Stimulated activated CD8-positive, alpha-beta memory T cell treated with anti-CD3 and anti-CD28 coated beads, Interleukin-4, amount 100 ng/mL, for 4 hours (primary cell): ENCODE measurements at places on chromosomes 2 and 18.
A peak's percentile ranks its signal among the peaks of the same experiment; 100 is the strongest.

- no peak for DNase-seq
Observed at GRCh38 chr2:188425266-188425665, 133.6 kb downstream of the GULP1 start.

DNA sequence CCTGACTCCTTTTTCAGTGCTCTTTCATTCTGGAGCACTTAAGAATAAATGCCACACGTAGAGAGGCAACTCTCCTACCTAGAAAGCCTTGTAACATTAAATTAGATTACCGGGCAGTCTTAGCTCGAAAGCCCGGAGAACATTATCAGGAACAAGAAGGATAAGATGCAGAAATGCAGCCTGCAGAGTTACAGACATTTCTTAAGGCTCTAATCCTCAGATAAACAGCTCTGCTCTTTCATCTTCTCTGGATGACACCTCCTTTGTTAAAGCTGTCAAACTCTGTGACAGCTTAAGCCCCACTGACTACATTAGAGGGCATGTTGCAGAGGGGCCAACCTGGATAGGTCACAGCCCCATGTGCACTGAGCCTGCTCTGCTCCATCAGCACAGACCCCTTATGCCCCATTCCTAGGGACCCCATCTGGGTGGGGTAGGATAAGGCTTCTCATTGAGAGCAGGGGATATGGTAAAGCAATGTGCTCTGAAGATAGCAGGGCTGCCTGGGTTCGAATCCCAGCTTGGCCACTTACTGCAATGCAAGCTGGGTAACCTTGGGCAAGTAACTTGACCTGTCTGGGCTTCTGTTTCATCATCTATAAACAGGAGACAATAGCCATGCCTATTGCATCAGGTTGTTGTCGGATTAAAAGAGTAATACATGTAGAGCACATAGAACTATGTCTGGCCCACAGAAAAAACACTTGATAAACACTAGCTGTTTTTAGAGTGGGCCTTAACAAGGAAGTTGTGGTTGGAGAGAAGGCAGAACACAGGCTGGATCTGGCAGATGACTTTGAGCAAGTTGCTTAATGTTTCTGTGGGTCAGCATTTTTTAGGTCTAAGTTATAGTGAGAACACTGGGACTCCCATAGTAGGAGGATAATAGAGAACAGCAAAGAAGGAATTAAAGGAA, 111.4 kb downstream of the THNSL2 start:
- no peak for DNase-seq

DNA sequence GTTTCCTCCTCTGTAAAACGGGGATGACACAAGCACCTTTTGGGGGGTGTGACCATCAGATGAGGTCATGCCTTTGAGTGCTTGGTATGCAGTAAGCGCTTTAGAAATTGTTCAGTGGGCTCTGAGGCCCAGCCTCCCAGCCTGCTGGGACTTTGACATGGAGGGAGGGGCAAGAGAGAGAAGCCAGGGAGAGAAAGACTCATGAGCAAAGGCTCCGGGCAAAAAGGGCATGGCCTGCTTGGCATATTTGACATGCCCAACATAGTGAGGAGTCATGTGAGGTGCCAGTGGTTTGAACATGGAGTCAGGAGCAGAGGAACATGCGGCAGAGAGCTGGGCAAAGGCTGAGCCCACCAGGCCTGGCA, 14.0 kb downstream of the TNS1 start:
- DNase-seq, result no peak

DNA sequence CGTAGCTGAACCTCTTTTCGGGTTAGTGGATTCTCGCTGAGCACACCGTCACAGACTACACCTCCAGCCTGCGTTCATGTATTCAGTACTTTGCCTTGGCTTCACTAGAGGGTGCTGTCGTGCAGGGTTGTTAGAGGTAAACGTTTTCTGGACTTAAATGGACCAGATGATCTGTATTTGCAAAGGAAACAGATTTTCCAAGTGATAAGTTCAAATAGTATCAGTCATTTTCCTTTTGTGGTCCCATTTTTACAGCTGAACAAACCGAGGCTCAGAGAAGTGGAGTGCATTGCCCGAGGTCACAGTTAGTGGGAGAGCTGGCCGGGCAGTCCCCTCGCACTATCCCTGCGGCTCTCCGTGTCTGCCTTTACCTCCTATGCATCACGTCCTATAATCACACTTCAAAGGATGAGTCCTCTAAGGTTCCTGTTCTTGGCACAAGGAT, 125.9 kb downstream of the MAP4K4 start:
- DNase-seq, result peak; percentile 44

DNA sequence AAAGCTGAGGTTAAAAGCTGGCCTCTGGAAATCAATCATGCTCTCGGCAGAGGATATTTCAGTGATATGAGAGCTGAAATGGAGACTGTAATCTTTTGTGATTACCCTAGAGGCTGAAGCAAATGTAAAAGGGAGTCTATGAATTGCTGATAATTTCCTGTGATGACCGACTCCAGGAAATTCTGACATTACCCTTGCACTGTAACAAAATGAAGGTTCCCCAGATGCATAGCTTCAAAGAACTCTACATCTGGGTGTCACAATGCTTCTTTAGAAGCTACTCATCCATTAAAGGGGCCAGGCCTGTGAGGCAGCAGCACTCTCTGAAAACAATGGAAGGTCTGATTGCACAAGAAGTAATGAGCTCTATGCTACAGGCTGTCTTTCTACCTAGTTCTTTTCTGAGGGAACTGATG, 268.2 kb upstream of the SESTD1 start:
- DNase-seq, result no peak

GRCh38 chr2:233839447-233839820, 14.9 kb downstream of the HJURP start:
- no peak for DNase-seq

- no peak for DNase-seq
Observed at GRCh38 chr18:48184118-48184517, 225.1 kb downstream of the ZBTB7C start.

- DNase-seq, result no peak
Observed at GRCh38 chr18:14768241-14768640, 20.3 kb downstream of the ANKRD30B start.

DNA sequence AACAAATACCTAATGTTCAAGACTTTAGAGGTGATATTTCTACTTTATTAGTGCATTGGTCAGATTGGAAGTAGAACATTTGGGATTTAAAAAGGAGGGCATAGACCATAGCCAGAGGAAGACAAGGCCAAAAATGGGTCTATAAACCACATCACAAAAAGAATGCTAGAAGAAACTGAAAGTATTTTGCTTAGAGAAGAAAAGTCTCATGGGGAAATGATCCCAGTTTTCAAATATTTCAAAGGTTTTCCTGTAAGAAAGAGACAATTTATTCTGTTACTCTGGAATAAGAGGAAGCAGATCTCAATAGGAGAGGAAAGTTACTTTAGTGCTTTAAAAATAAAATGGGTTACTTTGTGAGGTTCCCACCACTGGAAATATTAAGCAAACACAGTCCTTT, 341.4 kb downstream of the TNS1 start:
- no peak for DNase-seq

DNA sequence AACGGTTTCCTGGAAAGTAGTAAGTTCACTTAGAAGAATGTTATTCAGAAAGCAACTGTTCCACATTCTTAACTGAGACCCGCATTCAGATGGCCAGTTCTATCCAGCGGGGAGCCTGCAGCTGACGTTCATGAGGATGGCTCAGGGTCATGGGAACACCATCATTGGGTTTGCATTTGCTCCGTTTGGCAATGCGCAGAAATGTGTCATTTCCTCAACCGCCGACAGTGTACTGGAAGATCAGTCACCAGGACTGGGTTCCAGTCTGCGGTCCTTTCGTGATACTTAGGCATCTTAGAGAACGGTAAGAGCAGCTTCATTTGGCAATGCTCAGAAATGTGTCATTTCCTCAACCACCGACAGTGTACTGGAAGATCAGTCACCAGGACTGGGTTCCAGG, 104.0 kb downstream of the DNER start:
- DNase-seq, result no peak

- no peak for DNase-seq
Observed at GRCh38 chr2:162317861-162318327, 590 bp downstream of the IFIH1 start.

DNA sequence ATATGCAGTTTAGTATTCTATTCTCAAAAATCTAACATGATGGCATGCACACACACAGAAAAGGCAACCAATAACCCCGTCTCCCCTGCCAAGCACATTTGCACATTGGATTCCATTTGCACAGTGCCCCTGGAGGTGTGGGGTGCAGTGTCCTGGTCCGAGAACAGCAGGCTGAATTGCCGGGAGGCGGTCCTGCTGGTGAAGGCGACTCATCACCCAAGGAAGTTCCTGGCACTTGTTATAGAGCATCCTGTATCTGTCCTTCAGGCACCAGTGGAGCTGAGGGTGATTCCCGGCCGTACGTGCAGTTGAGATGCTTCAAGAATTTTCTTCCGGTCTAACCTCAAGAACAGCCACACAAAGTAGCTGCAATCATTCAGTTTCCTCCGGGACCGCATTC, 73.0 kb upstream of the RAB12 start:
- no peak for DNase-seq

GRCh38 chr2:151403914-151404313, 5.8 kb upstream of the RIF1 start:
- DNase-seq, result no peak

DNA sequence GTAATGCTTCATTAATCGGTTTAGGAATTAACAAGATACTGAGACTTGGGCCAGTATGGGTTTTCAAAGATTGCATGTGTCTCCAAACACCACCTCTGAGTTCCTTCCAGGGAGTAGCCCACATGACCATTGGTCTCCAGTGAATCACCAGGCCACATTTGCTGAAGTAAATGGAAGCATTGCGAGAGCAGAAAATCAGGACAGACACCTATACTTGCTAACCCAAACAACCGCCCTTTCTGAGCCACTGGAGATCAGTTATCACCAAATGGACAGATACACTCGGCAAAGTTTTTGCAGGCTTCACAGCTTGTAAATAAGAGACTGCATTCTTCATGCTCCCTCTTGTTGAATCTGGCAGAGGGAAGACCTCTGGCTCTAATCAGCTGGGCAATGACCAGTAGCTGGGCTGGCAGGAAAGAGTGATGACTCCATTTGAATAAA, 40.9 kb downstream of the GATA6 start:
- DNase-seq, result no peak

GRCh38 chr2:18626256-18626668, 36.9 kb upstream of the NT5C1B start:
- no peak for DNase-seq

DNA sequence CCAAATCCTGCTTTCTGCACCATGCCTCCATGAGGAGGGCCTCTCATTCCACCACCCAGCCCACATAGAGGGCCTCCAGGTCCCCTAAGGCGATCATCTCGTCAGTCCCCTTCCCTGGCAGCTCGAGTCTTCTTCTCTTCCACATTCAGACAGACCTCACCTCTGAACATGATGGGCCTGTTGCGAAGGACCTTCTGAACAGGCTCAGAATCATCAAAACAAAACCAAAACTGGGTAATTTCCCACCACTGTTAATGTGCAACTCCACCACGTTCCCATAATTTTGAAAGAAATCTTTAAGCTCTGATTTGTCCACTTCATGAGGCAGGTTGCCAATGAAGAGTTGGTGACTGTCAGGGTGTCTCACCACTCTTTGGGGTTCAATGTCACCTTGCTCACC, 20.4 kb downstream of the ZRANB3 start:
- no peak for DNase-seq

DNA sequence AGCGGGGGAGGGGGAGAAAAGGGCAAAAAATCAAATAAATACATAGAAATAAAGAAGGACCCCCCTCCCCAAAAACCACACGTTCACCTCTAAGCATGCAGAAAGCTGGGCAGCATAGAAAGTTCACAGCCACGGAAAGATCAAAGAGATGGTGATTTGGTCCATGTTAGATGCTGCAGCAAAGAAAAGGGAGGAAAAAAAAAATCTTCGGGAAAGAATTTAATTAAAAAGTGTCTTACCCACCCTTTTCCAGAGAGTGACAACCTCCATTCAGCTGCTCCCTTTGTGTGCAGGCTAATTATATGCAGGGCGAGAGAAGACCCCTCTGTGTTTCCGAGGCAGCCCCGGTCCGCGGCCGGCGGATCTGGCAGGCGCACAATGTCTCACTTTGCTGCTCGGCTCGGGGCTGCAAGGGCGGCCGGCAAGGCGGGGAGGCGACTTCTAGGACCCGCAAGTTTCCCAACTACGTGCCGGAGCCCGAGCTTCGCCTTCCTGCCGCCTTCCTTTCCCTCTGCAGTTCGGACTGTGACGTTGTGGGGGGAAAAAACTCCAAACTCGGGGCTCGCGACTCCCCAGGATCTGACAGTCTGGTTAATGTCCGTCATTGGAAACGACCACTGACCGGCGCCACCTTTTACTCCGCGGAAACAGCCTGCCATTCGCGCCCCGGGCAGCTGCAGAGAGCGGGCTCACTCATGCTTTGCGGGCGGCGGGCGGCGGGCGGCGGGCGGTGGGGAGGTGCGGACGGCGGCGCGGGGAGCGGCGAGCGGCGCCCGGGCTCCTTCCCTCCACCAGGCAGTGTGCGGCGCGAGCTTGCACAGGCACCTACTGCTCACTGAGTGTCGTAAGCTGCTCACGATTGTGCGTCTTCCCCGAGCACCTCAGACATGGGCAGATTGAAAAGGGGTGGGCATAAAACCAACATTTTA, at the start of gene LRRTM1:
TSS of gene LRRTM1 (minus strand) at position 844 of the 929 bp plus-strand sequence. CDS start 933 bp downstream, outside the sequence.
- no peak for DNase-seq

- DNase-seq, result no peak
Observed at GRCh38 chr2:86082756-86083155, 22.9 kb downstream of the POLR1A start.

- DNase-seq, result no peak
Observed at GRCh38 chr18:58645398-58645797, 16.5 kb upstream of the ALPK2 start.

DNA sequence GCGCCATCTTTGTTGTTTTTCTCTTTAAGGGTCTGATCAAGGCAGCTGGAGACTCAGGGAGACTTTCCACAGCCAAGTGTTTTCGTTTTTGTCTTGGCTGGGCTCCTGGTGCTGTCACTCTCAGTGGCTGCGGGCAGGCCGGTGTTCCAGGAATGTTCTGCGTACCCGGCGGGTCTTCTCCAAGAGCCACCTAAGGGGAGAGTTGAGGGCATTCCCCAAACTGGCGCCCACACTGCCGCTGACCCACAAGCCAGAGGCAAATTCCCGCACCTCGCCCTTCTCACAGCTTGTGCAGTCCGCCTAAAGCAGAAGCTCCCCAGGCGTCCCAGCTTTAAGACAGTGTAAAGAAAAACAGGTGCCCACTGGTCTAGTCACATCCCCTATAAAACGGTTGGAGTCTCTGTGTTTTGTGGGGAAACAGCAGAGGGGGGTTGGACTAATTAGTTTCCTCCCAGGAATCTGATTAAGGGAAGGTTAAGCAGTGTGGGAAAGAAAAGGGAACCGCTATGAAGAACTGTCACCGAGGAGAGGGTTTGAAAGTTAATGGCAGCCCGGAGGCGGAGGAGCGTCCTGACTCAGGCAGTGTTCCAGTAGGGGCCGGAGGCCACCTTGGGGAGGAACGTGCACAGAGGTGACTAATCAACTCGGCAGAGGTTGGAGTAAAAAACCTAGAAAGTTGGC, 224.5 kb downstream of the SLC4A3 start:
- DNase-seq, result no peak

- no peak for DNase-seq
Observed at GRCh38 chr2:63038034-63038433, 12.6 kb upstream of the OTX1 start.
